Stimulated activated CD4-positive, alpha-beta T cell treated with anti-CD3 and anti-CD28 coated beads, Interleukin-15, amount 100 ng/mL, for 1 hour (primary cell): ENCODE measurements at places on chromosomes 4 and X.

- DNase-seq: no peak
Observed at GRCh38 chrX:2395261-2395992, 105.3 kb downstream of the DHRSX start.

- DNase-seq: no peak
Observed at GRCh38 chrX:7582191-7582590, 260.8 kb upstream of the VCX start.

- DNase-seq: no peak
Observed at GRCh38 chrX:13824746-13825145, 7.9 kb upstream of the GPM6B start.

DNA sequence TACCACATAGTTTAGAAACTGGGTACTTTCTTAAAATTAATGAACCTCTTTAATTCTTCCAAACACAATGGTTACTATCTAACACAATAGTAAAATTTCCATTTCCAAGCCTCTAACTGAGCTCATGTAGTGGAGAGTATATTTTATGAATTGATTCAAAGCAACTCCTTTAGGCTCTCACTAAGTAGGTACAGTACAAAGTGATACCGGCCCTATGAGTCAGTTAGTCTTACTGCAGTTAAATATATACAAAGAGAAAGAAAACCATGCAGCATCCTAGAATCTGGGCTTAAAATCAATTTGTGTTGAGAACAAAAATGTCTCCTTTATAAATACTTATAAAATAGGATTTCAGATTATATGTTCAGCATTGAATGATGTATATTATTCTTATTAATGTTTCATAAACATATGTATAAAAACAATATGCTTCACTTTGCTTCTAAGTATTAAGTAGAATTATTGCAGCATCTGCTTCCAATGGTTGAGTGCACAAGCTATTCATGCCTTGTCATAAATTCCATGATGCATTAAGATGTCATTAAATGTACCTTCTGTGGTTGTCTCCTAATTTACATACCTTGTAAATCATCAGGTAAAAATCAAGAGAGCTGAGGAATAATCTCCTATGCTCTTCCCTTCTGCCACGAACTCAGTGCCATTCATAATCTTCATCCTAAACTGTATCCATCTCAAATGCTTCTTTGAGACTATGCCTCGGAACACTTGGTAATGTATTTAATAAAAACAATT, 1037.8 kb downstream of the STPG2 start:
- DNase-seq: no peak

GRCh38 chrX:67619253-67619652, 75.4 kb downstream of the AR start:
- no peak for DNase-seq

GRCh38 chr4:80219301-80220025, 22.2 kb downstream of the PRDM8 start:
- no peak for DNase-seq

DNA sequence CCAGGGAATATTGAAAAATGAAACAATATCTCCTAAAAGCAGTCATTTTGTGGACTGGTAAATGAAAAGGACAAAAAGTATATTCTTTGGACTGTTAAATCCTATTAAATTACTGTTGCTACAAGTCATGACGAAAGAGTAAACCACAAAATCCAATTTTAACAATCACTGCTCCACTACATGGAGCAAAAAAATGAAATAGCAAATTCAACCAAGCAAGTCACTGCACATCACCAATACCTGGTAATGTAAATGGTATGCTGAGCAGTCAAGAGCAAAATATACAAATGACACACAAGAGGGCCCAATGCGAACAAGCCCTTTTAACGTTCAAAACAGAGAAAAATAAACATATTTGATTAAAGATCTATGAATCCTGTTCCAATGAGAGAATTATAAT, 126.2 kb downstream of the KLHL13 start:
- no peak for DNase-seq
